Kasumi-1 (cell line): ENCODE measurements at places on chromosomes 1 and 21.

DNA sequence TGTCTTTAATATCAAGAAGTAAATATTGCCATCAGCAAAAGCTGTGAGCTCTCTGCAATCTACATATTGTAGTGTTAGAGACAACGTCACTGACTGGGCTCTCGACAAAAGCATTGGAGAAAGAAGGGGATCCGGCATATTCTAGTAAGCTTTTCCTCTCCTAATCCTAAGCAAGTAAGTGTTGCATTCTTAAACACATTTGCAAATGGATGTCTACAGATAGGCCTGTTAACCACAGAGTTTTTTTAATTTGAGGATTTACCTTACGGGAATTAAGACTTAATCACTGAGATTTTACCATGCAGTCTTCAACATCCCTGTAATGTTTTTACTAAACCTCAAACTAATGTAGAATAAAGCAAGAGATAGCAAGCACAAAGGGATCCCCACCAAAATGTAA is 426.5 kb upstream of the CAMK1G start:
- no peak for DNase-seq

- no peak for DNase-seq
Measured at GRCh38 chr1:16142383-16142995, 13.4 kb downstream of the EPHA2 start.

GRCh38 chr1:93123201-93123783 is 44.2 kb downstream of the MTF2 start:
- DNase-seq: no peak

DNA sequence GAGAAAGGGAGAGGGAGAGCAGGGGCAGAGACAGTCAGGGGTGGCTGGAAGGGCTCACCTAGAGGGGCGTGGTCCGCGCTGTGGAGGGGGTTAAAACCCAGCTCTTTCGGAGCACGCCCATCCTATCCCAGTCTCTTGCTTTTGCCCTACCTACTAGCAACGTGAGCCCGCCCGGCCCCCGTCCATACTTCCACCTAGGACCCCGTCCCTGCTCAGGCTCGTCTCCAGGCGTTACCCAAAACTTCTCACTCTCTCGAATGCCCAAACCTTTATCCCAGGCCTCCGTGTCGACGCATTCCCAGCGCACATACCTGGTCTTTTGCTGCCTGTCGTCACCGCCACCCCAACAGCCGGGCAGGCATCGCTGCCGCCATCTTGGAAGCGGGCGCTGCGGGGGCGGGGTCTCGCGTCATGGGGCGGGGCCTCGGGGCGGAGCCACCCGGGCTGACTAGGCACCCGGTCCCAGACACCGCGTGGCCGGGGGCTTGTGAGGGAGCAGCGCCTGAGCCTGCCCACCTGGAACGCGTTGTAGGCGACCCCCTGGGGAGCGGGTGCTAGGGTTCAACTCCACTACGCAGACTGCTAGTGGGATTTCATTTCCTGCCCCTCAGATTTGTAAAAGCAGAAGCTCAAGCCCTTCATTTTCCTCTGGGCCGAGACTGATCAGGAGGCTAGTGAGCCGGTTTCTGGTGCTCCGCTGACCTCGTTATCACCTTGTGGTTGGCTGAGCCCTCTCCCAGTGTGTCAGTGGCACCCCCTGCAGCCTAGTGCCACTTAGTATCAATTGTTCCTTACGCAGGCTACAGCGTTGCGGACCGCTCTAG is at the start of gene B4GALT3:
Gene B4GALT3 (minus strand): TSS at position 396 of the 824 bp plus-strand sequence. CDS start 1,447 bp downstream, outside the sequence.
- peak; percentile 66 for DNase-seq

DNA sequence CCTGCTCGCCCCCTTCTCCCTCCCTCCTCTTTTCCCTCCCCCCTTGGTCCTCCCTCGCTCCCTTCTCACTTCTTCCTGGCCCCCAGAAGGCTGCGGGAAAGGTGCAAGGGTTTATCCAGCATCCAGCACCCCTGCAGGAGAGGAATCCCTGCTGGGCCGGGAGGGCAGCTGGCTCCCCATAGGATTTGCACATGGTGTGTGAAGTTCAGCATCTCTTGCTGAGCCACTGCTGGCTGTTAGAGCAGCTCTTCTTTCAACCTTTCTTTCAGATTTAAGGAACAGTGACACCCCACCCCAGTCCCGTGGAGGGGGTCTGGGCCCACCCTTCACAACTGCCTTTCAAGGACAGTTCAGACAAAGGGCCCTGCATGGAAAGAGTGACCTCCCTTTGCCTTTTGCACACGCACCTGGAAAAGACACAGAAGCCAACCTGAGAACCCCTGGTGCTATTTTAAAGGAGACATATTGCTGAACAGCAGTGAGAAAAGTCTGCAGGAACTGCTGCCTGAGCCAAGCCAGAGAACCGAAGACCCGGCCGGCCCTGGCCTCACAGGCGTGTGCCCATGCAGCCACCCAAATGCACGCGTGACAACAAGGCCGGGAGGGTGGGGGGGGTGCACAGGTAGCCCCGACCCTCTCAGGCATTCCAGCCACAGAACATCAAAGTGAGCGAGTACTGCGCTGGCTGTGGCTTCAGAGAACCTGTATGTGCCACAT is 66.6 kb downstream of the SLC37A1 start:
- DNase-seq: no peak

GRCh38 chr21:42567214-42567555 is 53.5 kb downstream of the SLC37A1 start:
- DNase-seq: no peak

GRCh38 chr1:60791226-60791625 is 291.1 kb upstream of the NFIA start:
- DNase-seq: no peak

- DNase-seq: no peak
Measured at GRCh38 chr1:197143276-197143675, 3.2 kb downstream of the ASPM start.

- DNase-seq: no peak
Measured at GRCh38 chr21:37627074-37627473, 260.5 kb downstream of the DYRK1A start.
